ENCODE measurements at places on chromosomes 3 and 15.

GRCh38 chr15:87365186-87365585 lies 891.4 kb downstream of the NTRK3 start:
- DNase-seq, result no peak

DNA sequence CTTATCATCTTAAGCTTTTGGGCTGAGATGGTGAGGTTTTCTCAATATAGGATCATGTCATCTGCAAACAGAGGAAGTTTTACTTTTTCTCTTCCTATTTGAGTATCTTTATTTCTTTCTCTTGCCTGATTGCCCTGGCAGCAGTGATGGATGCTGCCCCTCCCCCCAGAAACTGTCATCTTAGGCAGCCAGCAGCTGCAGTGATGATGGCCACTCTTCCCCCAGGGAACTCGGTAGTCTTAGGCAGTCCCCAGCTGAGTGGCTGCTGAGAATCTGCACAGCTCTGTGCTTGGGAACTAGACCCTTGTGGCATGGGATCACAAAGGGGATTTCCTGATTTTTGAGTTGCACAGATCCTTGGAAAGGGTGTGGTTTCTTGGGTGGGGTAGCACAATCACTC lies 791.1 kb upstream of the ALCAM start:
- no peak for DNase-seq

- DNase-seq, result peak; percentile 74
These were observed 5.8 kb upstream of the RPL29 start for GRCh38 chr3:52001443-52001974.

DNA sequence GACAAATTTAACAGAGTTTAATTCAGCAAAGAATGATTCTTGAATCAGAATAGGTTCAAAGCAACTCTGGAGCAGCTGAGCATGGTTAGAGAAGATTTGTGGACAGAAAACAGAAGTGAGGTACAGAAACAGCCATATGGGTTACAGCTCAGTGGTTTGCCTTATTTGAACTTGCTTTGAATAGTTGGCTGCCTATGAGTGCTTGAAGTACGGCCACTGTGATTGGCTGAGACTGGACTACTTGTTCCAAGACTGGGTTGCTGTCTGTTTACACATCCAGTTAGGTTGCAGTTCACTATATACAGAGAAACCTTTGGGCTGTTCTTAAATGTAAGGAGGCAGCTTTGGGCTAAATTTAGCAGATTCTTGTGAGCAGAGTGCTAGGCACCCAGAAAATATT lies 79.4 kb upstream of the CADPS start:
- no peak for DNase-seq

GRCh38 chr15:34124651-34125050 lies 22.8 kb downstream of the PGBD4 start:
- no peak for DNase-seq

GRCh38 chr15:95371664-95372063 lies 958.8 kb upstream of the NR2F2 start:
- DNase-seq, result no peak

GRCh38 chr3:50127251-50127691 lies 27.9 kb upstream of the SEMA3F start:
- no peak for DNase-seq

- no peak for DNase-seq
These were observed 41.2 kb downstream of the KLF15 start for GRCh38 chr3:126316031-126316461.

- DNase-seq, result no peak
These were observed 28.9 kb downstream of the CDAN1 start for GRCh38 chr15:42707873-42708544.

DNA sequence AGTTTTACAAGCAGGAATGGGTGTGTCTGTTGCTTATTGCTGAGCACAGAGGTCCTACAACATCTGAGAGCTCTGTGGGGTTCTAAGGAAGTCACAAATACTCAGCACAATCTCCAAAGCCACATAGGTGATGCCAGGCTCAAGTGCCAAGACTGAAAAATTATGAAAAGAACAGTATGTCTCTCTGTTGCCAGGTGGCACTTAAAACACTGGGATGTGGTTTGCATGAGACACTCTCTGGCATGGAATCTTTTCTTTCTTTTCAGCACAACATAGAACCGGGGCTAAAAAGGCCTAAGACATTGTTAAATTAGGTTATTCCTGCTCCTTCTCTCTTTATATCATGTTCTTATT lies 127.3 kb upstream of the PRICKLE2 start:
- no peak for DNase-seq

Data from T-helper 2 cell (primary cell).